ENCODE measurements at places on chromosomes 4 and X. TPM values are rescaled to one million over a fixed set of nuclear protein-coding genes. Genes with fewer than 3 reads are reported as not detected.

DNA sequence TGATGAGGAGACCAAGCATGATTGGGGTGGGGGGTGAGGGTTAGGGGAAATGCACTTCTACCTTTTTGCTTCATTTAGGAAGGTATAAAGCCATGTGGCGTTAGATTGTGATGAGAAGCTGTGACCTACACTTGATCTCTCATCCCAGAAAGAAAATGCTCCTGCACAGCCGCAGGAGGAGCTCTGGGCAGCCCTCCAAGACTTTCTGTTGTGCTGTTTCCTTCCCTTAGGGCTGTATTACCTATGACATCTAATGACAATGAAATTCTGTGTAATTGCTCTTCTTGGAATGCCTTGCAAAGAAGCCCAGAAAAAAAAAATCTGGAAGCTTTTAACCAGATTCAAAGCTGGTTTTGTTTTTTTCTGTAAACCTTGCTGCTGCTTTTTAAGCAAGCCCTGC, 13.4 kb downstream of the PRPS2 start:
- DNase-seq = peak; percentile 4

GRCh38 chrX:150366951-150367545, 3.9 kb downstream of the MAMLD1 start:
- DNase-seq = no peak

The TLL1 gene
- 1.7 TPM for polyA plus RNA-seq

The TACR3 gene
- 5.6 TPM for polyA plus RNA-seq

DNA sequence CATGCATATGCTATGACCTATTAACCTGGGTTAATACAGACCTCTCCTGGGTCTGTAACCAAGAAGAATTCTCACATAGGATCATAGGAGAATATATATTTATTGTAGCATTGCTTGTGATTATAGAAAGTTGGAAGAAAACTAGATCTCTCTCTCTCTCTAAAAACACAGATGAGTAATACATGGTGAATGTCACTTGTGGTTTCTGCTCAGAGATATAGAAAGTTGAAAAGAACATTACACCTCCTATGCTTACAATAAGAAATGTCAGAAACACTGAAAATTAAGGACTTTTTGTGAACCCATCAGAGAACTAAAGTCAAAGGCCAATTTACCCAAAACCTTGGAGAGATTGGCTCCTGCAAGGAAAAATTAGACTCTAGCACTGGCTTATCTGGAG, 1389.5 kb downstream of the FAM133A start:
- DNase-seq = no peak

DNA sequence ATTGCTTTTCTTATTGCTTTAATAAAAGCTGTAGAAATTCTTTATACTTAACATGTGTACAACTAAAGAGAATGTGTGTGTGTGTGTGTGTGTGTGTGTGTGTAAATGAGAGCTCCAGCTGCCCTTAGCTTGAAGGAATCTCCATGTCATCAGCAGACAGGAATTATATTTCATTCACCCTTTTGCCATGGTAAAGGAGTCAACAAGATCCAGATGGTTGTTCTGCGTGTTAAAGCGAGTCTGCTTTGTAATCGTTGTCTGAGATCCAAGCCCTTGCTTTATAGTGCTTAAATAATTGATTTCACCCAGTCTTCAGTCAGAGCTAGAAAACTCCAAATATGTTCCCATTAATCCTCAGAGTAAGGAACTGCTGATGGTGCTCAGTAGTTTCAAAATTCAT, 285.5 kb downstream of the PDGFC start:
- peak; percentile 88 for DNase-seq

- no peak for DNase-seq
Measured at GRCh38 chr4:125115941-125116340, 198.8 kb upstream of the FAT4 start.

The LIMCH1 gene
- polyA plus RNA-seq = 113 TPM

GRCh38 chrX:7146703-7147412, 654 bp upstream of the STS start:
- peak; percentile 23 for DNase-seq
